ENCODE measurements at places on chromosomes 2 and 18. TPM values are rescaled to one million over a fixed set of nuclear protein-coding genes. Genes with fewer than 3 reads are reported as not detected.

The GALNT1 gene
- 165 TPM for total RNA-seq

The AMER3 gene
- total RNA-seq = not detected

The TMEM169 gene
- total RNA-seq = 0.22 TPM

The SERPINB11 gene
- not detected for total RNA-seq

The SLC5A7 gene
- not detected for total RNA-seq

The ARHGAP28 gene
- 1.1 TPM for total RNA-seq

The IGFBP5 gene
- total RNA-seq = 2.0 TPM

The SETBP1 gene
- 5.1 TPM for total RNA-seq

The KATNAL2 gene
- total RNA-seq = 0.86 TPM

The AKAIN1 gene
- not detected for total RNA-seq

The IL1B gene
- not detected for total RNA-seq
